A549 (cell line): ENCODE measurements at places on chromosomes 5 and 9. TPM values are rescaled to one million over a fixed set of nuclear protein-coding genes. Genes with fewer than 3 reads are reported as not detected.

C5orf46 gene
- polyA plus RNA-seq: not detected in 3 replicates

SPOCK1 gene
- 19.2 to 32.5 TPM (median 28.9 TPM) in 3 replicates for polyA plus RNA-seq

CYLC2 gene
- not detected in 3 replicates for polyA plus RNA-seq

DNA sequence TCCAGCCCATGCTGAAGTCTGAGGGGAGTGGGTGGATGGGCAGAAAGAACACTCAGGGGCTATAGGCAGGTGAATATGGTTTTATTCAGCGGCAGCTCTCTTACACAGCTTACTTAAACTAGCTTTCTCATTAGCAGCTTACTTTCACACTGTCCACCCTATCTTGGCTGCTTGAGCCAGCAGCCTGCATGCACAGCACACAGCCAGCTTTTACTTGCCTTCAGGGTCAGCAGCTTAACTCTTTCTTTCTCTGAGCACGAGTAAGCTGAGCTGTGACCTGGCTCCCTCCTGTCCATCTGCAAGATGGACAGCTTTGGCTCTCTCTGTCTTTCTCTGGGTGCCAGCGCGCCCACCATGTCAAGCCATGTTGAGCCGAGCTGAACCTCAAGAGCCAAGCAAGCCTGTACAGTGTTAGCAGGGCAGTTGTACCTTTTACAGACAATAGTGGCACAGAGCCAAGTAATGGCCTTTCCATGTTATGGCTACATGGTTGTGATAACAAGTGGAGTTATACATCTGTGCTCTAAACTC lies 1054.9 kb downstream of the PTPRD start:
- no peak for DNase-seq

- DNase-seq: no peak
Measured at GRCh38 chr5:44565360-44565759, 176.1 kb upstream of the FGF10 start.

DNA sequence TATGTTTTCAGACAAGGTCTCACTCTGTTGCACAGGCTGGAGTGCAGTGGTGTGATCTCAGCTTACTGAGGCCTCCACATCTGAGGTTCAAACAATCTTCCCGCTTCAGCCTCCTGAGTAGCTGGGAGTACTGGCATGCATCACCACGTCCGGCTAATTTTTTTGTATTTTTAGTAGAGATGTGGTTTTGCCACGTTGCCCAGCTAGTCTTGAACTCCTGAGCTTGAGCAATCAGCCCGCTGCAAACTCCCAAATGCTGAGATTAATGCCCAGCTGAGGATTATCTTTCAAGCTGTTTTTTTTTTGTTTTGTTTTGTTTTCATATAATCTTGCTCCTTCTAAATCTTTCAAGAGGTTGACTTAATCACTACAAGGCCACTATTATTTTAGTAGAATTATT lies 47.3 kb upstream of the SLC28A3 start:
- DNase-seq: no peak

DNA sequence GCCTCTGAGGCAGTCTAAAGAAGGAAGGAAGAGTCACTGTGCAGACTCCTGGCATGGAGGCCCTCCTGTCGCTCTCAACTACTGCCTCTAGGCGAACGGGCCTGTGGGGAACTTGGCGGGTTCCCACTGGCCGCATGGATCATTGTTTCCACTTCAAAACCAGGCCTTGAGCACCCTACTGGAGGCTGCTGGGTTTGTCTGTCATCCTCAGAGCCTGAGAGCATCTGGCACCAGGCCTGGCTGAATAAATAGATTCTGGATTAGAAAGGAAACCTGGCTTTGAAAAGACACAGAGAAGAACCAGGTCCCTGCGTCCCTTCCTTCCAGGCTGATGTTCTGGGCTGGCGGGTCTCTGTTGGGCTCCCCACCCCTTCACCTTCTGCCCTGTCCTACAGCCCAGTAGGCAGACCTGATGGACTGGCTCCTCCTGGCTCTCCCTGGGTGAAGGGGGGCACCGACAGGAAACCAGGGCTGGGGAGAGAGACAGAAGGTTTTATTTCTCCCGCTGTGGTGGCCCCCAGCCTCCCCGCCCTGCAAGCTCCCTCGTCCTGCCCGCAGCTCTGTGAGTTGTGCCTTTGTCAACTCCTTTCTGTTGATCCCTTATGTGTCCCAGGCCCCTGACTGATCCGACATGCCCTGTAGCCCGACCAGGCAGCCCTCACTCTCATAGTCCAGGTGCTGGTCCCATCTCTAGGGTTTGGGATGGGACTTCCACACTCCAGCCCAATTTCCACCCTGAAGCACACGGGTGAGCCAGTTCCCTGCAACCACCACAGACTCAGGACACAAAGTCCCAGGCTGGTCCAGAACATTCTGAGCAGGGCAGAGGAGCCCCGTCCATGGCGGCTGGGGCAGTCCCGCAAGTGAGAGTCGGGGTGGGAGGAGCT lies 50.1 kb downstream of the ADAMTS2 start:
- no peak for DNase-seq

GRCh38 chr5:127705120-127705892 lies 2.1 kb downstream of the CCDC192 start:
- peak; percentile 64 for DNase-seq
